ENCODE measurements at places on chromosomes 13 and 19.

GRCh38 chr13:100112186-100112838 is 23.4 kb downstream of the PCCA start:
- no peak for DNase-seq

GRCh38 chr13:76663592-76664335 is 222.4 kb downstream of the KCTD12 start:
- no peak for DNase-seq

GRCh38 chr19:41376241-41376997 is at the start of gene TMEM91:
TMEM91 (plus strand) TSS chr19:41376533; CDS start chr19:41378310, 1,777 bp downstream.
- DNase-seq = no peak

GRCh38 chr19:58561373-58562121 is 3.1 kb upstream of the UBE2M start:
- no peak for DNase-seq

GRCh38 chr19:55179606-55180484 is at the start of gene SYT5:
SYT5 (minus strand) TSS chr19:55180289; CDS start chr19:55179041, 1,248 bp downstream.
- peak; percentile 49 for DNase-seq

- no peak for DNase-seq
Measured at GRCh38 chr13:113882267-113882630, 18.4 kb upstream of the GAS6 start.

DNA sequence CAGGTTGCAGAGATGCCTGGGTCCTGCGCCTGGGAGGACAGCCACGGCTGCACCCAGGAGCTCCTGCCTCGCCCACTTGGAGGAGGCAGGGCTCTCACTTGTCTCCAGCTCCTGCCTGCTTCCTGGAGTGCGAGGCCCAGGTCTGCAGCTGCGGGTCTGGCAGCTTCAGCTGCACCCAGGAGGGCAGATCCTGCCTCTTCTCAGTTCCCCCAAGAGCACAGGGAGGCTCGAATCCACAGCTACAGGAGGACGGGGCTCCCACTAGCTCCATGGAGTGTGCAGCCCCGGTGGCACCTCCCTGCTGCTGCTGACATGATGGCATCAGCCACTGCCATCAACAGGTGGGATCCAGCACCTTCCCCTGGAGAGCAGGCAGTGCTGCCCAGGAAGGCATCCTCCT is 4.5 kb downstream of the ZNF554 start:
- DNase-seq = no peak

DNA sequence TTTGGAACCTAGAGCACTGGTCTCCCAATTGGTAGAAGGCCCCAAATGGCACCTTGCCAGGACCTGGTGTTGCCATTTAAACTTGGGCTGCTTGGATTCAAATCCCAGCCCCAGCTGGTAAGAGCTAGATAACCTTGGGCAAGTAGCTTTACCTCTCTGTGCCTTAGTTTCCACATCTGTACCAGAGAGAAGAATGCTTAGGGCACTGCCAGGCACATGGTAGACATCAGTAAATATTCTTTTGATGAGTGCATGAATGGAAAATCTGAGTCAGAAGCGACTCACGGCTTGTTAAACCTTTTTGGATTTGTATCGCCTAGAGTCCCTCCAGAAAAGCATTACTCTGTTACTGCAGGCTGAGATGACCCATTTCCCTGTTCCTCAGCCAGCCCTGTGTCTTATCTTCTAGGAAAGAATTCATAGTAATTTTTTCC is 90.9 kb downstream of the SIPA1L3 start:
- peak; percentile 37 for DNase-seq

DNA sequence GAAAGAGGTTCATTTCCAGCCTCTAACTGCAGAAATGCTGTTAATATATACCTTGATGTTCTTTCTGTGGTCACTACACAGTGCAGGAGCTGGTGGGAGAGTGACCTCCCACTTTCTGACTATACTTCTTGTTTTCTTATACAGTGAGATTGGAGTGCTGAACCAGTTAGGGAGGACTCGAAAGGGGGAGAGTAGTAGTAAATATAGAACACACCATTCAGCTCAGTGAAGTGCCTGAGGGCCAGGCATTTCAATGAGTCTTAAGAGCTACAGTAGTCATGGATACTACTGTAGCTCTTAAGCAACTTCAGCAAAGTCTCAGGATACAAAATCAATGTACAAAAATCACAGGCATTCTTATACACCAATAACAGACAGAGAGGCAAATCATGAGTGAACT is 372.9 kb downstream of the MTUS2 start:
- no peak for DNase-seq

DNA sequence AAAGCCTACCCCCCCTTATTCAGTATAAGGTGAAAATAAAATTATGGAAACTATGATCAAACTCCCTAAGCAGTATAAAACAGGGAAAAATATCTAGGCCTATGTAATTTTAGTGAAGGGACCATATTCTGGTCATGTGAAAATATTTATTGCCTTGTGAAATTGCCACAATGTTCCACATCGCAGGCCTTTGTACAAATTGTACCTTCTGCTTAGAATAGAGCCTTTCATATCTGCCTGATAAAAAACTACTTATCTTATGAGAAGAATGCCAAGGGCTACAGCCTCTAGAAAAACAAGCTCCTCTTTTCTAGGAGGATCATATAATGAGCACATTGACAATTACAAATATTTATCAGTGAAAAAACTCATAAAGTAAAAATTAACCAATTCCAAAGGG is 1280.0 kb downstream of the EFNB2 start:
- DNase-seq = no peak

- no peak for DNase-seq
Measured at GRCh38 chr13:66322193-66322740, 907.9 kb downstream of the PCDH9 start.

- DNase-seq = no peak
Measured at GRCh38 chr19:57515255-57515654, 11.9 kb upstream of the ZNF549 start.

DNA sequence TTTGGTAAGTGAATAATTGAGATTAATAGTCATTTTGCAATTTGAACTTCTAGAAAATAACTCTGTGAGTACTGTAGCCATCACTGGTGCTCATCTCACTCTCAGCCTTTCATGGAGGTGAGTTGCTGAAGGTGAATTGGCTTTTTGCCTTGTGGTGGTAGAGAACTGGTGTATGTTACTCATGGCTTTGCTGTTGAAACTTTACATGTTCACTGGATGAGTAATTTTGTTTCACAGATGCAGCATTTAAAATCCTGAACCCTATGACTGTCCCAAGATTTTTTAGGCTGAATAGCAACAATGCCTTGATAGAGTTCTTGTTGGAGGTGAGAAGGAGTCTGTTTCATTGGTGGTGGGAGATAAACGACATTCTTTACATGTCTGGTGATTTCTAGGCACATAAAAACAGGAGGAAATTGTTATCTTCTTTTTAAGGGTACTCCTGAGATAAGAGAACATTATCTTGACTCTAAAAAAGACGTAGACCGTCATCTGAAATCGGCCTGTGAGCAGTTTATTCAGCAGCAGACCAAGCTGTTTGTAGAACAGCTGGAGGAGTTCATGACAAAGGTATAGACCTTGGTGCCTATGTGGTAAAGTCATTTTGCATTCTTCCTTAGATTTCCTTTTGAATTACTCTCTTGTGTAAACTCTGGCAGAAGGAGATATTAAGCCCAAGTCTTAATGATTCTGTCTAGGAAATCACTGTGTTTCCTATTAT is 53.9 kb downstream of the COG3 start:
- DNase-seq = peak; percentile 14

DNA sequence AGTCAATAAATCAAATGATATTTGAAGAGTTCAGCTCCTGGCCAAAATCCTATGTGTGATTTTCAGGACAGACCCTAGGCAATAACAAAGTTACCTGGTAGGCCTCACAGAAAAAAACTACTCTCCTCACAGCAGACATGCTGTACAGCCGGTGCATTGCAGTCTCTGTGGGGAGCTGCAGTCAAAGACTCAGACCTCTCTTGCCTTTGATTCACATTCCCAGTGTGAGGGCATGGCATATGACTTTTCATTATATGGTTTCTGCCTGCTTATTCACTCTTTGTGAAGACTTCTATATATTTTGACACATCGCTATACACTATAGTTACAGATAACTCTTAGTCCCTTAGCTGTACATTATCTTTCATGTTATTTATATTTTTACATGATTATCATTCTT is 2684.3 kb upstream of the PCDH20 start:
- DNase-seq = no peak

GRCh38 chr13:46648166-46648607 is 95.2 kb downstream of the LRCH1 start:
- no peak for DNase-seq

GRCh38 chr13:101115762-101116171 is 300.5 kb downstream of the NALCN start:
- DNase-seq = no peak

- peak; percentile 86 for DNase-seq
Measured at GRCh38 chr19:531009-531752, 379 bp upstream of the CDC34 start.

DNA sequence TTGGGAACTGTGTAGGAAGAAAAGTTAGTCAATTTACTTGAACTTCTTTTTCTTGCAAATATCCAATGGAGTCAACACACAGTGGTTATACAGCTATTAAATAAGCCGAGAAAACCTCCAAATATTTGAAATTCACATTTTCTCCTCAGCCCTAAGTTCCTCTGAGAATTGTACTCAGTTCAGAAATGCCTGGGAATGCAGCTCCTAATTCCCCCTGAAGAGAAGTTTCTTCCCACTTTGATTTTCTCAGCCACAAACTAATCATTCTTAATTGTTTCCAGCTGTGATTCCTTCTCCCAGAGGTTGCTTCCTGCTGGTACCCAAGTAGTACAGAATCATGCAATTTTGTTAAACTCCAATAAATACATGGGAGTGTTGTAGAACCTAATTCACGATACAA is 246.1 kb upstream of the MIR17HG start:
- no peak for DNase-seq
